ENCODE measurements at places on chromosomes 3 and 15. TPM values are rescaled to one million over a fixed set of nuclear protein-coding genes. Genes with fewer than 3 reads are reported as not detected.

GRCh38 chr3:141425523-141426233 is 57.4 kb downstream of the ZBTB38 start:
- DNase-seq = no peak

The CACNA2D3 gene
- not detected for total RNA-seq

The XIRP1 gene
- 0.16 TPM for total RNA-seq

The OXTR gene
- 3.1 TPM for total RNA-seq

GRCh38 chr3:33962396-33962795 is 164.0 kb downstream of the PDCD6IP start:
- no peak for DNase-seq

The DAZL gene
- not detected for total RNA-seq

DNA sequence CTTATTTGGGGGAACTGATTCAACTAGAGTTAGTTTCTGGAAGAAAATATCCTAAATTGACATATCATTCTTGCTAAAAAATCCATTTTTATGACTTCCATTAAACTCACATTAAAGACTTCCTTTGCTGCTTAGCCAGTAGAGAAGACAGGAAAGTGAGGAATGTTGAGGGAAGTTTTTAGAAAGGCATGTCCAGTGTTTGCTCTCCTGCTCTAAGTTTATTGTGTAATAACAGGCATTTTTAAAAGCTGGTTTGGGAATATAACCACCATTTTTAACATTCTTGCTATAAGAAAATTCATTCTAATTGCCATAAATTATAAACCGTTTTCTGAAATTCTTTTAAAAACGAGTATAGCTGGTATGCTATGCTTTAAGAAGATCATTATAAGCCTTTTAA is 428.0 kb downstream of the RAP2B start:
- no peak for DNase-seq

The PAQR9 gene
- total RNA-seq = 2.5 TPM

Data from progenitor cell of endocrine pancreas (in vitro differentiated cells).